ENCODE measurements at places on chromosomes 11 and 22. TPM values are rescaled to one million over a fixed set of nuclear protein-coding genes. Genes with fewer than 3 reads are reported as not detected.

DNA sequence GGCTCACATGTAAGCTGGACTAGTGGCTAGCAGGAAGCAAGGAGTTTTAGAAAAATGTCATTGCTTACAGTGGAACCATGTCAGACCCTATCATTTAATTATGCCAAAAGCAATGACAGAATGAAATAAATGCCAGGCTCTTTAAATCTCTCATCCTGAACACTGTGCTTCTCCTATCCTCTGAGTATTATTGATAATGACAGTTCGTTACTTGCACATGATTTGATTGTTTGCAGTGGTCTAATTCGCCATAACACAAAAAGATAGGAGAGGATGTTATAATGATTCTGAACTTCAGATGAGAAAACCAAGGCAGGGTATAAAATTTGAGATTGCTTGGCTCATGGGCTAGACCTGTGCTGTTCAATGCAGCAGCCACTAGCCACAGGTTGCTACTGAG lies 68.2 kb downstream of the FLI1 start:
- DNase-seq: no peak

- no peak for DNase-seq
Observed at GRCh38 chr11:121321614-121322243, 29.2 kb downstream of the SC5D start.

CADM1 gene
- total RNA-seq: 2.7 TPM

OR52H1 gene
- total RNA-seq: not detected

Measured in naive thymus-derived CD4-positive, alpha-beta T cell (primary cell).